SJSA1 (cell line): ENCODE measurements at places on chromosomes 3 and 15. TPM values are rescaled to one million over a fixed set of nuclear protein-coding genes. Genes with fewer than 3 reads are reported as not detected.

- H3K36me3 ChIP-seq, result no peaks in the 10 kb centered on the region
- H3K27ac ChIP-seq, result no peak overlapping the region
Measured at GRCh38 chr3:101268141-101268540, 52.2 kb downstream of the IMPG2 start.

DNA sequence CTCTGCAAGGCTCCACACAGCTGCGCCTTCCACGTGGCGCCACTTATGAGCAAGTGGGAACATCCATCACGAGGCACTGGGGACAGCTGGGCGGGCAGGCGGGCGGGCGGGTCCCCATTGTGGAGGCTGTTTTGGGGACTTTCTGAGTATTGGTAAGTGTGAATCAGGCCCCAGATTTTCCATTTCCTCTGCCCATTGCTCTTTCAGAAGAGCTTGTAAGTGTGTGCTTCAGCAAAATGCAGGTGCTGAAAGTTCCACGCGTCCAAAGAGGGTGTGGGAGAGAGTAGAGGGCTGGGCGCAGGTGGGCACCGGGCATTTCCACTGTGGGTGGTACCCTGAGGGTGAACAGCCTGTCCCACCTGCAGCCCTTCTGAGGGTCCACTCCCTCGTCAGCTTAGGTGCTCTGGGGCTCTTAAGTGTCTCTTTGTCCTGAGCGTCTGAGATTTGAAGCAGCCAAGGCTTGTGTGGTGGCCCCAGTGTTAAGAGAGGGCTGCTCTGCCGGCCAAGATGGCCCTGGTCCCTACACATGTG lies 177.1 kb downstream of the RPLP1 start:
- no peaks in the 10 kb centered on the region for H3K27me3 ChIP-seq
- H3K4me1 ChIP-seq, result no peaks in the 10 kb centered on the region

DNA sequence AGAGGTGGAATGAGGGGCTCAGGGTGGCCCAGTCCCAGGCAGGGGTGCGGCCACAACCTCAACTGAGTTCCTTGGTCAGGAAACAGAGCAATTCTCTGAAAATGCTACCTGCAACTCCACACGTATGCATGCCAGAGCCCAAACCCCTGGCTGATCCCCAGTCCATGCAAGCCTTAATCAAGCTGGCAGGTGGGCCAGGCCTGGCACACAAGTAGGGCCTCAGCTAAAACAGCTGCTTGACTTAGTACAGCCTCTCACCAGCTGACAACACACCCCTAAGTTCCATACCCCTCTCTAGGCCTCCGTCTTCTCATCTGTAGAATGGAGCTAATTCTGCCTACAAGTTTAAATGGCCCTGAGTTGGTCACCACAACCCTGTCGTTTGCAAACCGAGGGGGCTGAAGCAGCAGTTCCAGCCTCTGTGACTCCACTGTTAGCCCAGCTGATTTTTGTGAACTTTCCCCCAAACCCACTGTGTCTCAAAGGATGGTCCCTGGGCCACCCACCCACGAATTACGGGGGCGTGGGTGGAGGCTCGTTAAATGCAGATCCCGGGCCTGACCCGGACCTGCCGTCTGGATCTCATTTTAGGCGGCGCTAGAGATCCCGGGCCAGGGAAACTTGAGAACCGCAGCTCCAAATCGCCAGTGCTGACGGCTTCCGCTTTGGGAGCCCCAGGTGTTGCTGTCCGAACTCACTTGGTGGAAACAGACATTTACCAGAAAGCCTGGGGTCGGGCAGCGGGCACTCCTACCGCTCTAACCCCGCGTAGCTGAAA lies 927 bp downstream of the CHDH start:
- H3K27me3 ChIP-seq, result peaks cover 34% of the 10 kb centered on the region
- no peak overlapping the region for H3K27ac ChIP-seq
- DNase-seq, result no peak
- peak overlapping the region; percentile 36 for H3K4me3 ChIP-seq

GRCh38 chr3:64890006-64890405 lies 202.2 kb upstream of the ADAMTS9 start:
- H3K36me3 ChIP-seq, result no peaks in the 10 kb centered on the region
- H3K27me3 ChIP-seq, result no peaks in the 10 kb centered on the region
- no peaks in the 10 kb centered on the region for H3K4me1 ChIP-seq

DNA sequence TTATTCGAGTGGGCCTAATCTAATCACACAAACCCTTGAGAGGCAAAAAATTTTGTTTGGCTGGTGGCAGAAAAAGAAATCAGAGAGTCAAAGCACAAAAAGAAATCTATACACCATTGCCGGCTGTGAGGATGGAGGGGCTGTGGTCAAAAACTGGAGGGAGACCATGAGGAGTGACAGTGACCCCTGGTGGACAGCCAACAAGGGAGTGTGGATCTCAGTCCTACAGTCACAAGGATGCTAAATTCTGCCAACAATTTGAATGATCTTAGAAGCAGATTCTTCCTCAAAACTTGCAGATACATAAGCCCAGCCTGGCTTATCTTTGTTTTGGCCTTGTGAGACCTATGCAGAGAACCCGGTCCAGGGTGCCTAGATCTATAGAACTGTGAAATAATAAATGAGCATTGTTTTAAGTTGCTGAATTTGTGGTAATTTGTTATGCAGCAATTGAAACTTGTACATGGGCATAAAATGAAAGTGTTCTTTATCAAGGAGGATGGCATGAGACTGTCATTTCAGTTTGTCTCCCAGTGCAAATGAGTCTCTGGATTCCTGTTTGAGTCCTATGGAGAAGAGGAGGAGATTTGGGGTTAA lies 103.0 kb upstream of the ARHGEF26 start:
- no peak for DNase-seq
- H3K4me1 ChIP-seq, result no peaks in the 10 kb centered on the region
- no peaks in the 10 kb centered on the region for H3K27me3 ChIP-seq
- no peak overlapping the region for H3K4me3 ChIP-seq

DNA sequence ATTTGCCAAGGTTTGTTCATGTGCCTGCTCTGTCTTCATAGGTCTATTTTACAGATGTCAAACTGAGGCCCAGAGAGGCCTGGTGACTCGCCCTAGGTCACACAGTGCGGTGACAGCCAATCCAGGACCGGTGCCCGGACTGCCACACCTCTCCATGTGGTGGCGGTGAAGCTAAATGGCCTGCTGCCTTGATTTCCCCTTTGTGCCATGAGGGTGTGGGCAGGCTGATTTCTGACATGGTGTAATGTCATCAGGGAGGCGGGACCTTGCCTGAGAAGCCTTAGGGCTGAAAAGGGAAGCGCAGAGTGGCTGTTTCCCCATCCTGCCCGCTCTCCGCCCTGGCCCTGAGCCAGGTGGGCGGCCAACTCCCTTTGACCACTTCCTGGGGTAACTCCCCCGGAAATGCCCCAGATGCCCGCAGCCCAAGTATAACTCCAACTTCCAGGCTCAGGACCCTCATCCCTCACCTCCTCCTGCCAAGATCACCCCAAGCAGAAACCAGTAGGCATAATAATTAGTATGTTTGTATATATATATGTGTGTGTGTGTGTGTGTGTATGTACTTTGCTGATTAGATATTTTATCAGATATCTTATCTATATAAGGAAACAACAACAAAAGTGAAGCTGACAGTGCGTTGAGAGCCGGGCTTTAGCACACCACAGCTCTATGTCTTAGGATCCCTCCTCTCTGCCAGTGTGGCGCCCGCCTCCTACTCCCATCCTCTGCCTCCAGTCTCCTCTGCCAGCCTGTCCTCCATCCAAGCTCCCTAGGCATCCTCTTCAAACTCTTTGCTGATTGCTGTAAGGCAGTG lies 63.9 kb downstream of the IQSEC1 start:
- no peak for DNase-seq
- no peak overlapping the region for H3K4me3 ChIP-seq
- H3K27ac ChIP-seq, result no peak overlapping the region
- no peaks in the 10 kb centered on the region for H3K27me3 ChIP-seq
- H3K4me1 ChIP-seq, result no peaks in the 10 kb centered on the region

- no peak overlapping the region for H3K4me3 ChIP-seq
- no peak overlapping the region for H3K27ac ChIP-seq
- DNase-seq, result no peak
Measured at GRCh38 chr3:141073580-141073979, 22.4 kb downstream of the SPSB4 start.

GRCh38 chr3:124966521-124967445 lies 32.2 kb upstream of the MUC13 start:
- H3K27me3 ChIP-seq, result no peaks in the 10 kb centered on the region
- H3K27ac ChIP-seq, result no peak overlapping the region
- peaks cover 19% of the 10 kb centered on the region for H3K36me3 ChIP-seq
- H3K4me3 ChIP-seq, result no peak overlapping the region
- DNase-seq, result no peak
- H3K4me1 ChIP-seq, result no peaks in the 10 kb centered on the region; the same call in 1 of the 2 replicates

DNA sequence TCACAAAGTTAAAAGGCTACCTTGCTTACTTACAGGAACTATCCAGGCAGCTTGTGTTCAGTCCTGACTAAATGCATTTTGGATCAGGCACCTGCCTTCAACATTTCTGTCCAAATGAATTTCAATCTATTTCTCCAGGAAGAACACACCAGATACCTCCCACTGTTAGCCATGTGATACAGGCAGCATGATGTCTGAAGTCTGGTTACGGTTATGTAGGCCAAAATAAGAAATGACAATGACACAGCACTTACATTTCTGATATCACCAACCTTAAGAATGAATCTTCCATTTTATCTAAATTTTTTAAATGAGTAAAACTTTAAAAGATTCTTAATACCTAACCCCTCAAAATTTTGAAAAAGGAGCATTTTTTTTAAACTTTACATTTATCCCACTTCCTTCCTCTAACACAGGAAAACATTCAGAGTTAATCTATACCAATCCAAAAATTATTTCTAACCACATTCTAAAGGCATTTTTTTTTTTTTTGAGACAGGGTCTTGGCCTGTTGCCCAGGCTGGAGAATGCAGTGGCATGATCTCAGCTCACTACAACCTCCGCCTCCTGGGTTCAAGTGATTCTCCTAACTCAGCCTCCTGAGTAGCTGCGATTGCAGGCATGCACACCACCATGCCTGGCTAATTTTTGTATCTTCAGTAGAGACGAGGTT lies at the start of gene MAP4:
Gene MAP4 (minus strand): TSS at position 116 of the 673 bp plus-strand sequence. CDS start 17,556 bp downstream, outside the sequence.
- H3K36me3 ChIP-seq, result peaks cover 20% of the 10 kb centered on the region
- peaks cover 45% of the 10 kb centered on the region for H3K4me1 ChIP-seq
- peak within 1 kb of the TSS; percentile 35 for H3K27ac ChIP-seq
- H3K27me3 ChIP-seq, result no peaks in the 10 kb centered on the region; the same call in 1 of the 2 replicates
- no peak for DNase-seq

DNA sequence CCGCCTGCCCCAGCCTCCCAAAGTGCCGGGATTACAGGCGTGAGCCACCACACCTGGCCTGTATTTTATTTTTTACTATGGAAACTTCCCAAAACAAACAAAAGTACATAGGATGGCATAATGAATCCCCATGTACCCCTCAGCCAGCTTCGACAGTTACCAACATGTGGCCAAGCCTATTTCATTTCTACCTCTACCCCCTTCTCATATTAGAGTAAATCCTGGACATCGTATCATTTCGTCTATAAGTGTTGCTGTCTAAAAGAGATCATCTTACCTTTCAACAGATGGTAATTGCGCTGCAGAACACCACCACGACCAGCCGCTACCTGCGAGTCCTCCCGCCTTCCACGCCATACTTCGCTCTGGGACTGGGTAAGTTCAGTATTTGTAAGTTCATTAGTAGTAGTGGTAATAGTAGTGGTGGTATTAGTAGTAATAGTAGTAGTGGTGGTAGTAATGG lies 44.9 kb downstream of the DLEC1 start:
- H3K4me3 ChIP-seq, result no peak overlapping the region
- no peaks in the 10 kb centered on the region for H3K36me3 ChIP-seq
- no peak overlapping the region for H3K27ac ChIP-seq
- H3K4me1 ChIP-seq, result no peaks in the 10 kb centered on the region

DNA sequence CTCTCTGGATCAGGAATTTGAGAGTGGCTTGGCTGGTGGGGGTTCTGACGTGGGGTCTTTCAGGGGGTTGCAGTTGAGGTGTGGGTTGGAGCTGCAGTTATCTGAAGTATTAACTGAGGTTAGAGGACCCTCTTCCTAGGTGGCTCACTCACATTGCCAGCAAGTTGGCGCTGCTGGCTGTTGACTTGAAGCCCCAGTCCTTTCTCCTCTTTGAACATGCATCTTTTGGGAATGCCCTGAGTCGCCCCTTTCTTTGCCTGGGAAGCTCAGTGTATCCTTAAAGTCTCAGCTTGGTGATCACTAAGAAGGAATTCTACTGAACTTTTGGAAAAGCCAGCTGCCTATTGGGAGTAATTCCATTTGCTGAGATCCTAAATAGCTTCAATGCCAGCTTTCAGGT lies 13.0 kb upstream of the AMOTL2 start:
- H3K27ac ChIP-seq, result no peak overlapping the region
- no peak for DNase-seq
- no peak overlapping the region for H3K4me3 ChIP-seq
- no peaks in the 10 kb centered on the region for H3K4me1 ChIP-seq
- H3K36me3 ChIP-seq, result no peaks in the 10 kb centered on the region

- no peak overlapping the region for H3K27ac ChIP-seq
- H3K4me3 ChIP-seq, result no peak overlapping the region
- peaks cover 22% of the 10 kb centered on the region for H3K4me1 ChIP-seq
- H3K27me3 ChIP-seq, result no peaks in the 10 kb centered on the region
- no peak for DNase-seq
- H3K36me3 ChIP-seq, result no peaks in the 10 kb centered on the region
Measured at GRCh38 chr3:29933802-29934490, 653.1 kb downstream of the RBMS3 start.

- H3K36me3 ChIP-seq, result no peaks in the 10 kb centered on the region
- H3K4me3 ChIP-seq, result no peak overlapping the region
- H3K4me1 ChIP-seq, result no peaks in the 10 kb centered on the region
- no peak overlapping the region for H3K27ac ChIP-seq
- no peaks in the 10 kb centered on the region; the same call in 1 of the 2 replicates for H3K27me3 ChIP-seq
Measured at GRCh38 chr15:60026555-60026954, 22.4 kb downstream of the FOXB1 start.

GRCh38 chr3:40827942-40828688 lies 303.4 kb downstream of the ZNF621 start:
- DNase-seq, result no peak
- no peaks in the 10 kb centered on the region for H3K36me3 ChIP-seq
- no peak overlapping the region for H3K4me3 ChIP-seq
- no peaks in the 10 kb centered on the region for H3K4me1 ChIP-seq
- H3K27me3 ChIP-seq, result no peaks in the 10 kb centered on the region

DNA sequence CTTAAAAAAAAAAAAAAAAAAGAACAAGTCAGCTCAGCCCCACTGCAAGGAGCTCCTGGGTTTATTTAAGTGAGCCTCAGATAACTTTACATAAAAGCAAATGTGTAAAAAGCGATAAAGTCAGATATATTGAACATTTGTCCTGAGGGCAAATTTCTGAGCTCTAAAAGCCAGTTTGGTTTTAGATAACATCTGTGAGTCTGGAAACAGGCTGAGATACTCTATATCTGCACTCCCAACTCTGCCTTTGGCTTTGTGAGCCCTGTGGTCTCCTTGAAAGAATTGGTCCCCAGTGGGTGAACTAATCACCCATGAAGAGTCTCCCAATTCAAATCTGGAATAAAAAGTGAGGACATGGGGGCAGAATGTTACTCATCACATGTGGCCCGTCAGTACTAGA lies 104.6 kb downstream of the APBA2 start:
- no peak overlapping the region for H3K27ac ChIP-seq
- no peak for DNase-seq
- no peak overlapping the region for H3K4me3 ChIP-seq
- H3K36me3 ChIP-seq, result no peaks in the 10 kb centered on the region

Gene RPL4
- 1,680 and 3,551 TPM in 2 replicates for total RNA-seq

Gene SUSD5
- total RNA-seq, result 8.3 and 14.1 TPM in 2 replicates

Gene CSPG4
- 0.32 and 0.41 TPM in 2 replicates for total RNA-seq

Gene GOLGA6L9
- total RNA-seq, result 1.1 and 1.6 TPM in 2 replicates

Gene ZNF660
- total RNA-seq, result 2.6 and 4.3 TPM in 2 replicates

Gene YEATS2
- 14.9 and 20.0 TPM in 2 replicates for total RNA-seq

Gene LRTM1
- total RNA-seq, result not detected in 2 replicates

Gene SLC2A2
- total RNA-seq, result not detected in 2 replicates
